ENCODE measurements at places on chromosomes 1 and 21.

GRCh38 chr1:9253453-9254105, 19.0 kb downstream of the H6PD start:
- DNase-seq: no peak

- no peak for DNase-seq
Measured at GRCh38 chr1:184483101-184483683, 96.4 kb downstream of the C1orf21 start.

DNA sequence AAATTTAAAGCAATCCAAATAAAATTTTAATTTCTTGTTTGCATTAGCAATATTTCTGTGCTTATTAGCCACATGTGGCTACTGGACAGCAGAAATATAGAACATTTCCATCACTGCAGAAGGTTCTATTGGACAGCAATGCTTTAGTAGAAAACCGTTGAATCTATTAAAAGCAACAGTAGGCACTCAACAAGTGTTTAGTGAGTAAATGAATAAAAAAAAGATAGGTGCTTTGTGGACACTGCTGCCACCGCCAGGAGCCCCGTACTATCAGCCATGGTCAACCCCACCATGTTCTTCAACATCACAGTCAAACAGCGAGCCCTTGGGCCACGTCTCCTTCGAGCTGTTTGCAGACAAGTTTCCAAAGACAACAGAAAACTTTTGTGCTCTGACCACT, 74.5 kb upstream of the MUTYH start:
- DNase-seq: no peak

DNA sequence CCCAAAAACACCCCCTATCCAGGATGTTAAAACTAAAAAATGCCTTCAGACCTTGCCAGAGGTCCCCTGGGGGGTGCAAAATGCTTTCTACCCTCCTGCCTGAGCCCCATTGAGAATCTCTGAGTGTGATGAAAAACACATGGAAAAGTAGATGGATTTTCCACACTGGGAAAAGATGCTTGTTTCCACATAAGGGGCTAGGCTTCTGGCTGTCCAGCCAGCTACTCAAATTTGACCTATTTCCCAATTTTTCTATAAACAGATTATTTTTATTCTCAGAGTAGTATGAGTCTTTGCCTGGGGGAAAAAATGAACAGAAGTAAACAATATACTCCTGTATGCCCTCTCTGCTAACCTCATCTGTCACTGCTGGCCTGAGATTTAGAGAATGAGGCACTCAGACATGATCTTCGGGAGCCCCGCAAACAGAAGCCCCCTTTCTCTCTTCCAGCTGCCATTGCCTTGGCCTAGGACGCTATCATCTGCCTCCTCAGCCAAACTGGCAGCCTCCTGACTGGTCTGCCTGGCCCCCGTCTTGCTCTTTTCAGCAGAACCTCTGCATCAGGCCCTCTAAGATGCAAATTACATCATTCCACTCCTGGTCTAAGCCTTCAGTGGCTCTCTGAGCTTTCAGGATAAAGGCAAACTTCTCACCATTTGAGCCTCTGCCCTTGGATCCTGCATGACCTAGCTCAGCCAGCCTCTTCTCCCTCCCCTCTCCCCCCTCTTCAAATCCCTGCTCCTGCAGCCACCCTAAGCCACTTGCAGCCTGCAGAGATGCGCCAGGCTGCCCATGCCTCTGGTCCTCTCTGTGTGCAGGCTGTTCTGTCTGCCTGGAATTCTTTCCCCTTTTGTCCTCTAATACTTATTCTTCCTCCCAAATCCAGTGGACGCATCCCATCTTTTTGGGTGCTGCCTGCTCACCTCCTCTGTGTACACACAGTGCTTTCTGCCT, 39.7 kb upstream of the TMEM125 start:
- DNase-seq: no peak

GRCh38 chr1:170518965-170519364, 13.0 kb upstream of the GORAB start:
- DNase-seq: no peak

- no peak for DNase-seq
Measured at GRCh38 chr1:163170975-163171676, 31.6 kb downstream of the RGS5 start.

DNA sequence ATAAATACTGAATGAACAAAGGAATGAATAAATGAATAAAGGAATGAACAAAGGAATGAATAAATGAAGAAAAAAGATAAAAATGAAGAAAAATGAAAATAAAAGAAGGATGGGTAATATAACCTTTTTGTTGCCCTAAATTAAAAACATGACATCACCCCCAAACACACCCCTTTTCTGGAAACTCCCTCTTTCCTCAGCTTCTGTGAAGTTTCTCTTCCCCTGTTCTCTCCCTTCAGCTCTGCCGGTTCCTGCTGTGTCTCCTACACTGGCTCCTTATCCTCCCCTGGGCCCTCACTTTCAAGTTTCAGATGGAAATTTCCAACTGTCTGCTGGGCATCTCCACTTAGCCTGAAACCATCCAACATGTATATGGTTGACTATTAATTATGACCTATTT, 37.9 kb downstream of the RAB3B start:
- peak; percentile 36 for DNase-seq

GRCh38 chr1:156766298-156767100, 836 bp upstream of the PRCC start:
- DNase-seq: no peak

DNA sequence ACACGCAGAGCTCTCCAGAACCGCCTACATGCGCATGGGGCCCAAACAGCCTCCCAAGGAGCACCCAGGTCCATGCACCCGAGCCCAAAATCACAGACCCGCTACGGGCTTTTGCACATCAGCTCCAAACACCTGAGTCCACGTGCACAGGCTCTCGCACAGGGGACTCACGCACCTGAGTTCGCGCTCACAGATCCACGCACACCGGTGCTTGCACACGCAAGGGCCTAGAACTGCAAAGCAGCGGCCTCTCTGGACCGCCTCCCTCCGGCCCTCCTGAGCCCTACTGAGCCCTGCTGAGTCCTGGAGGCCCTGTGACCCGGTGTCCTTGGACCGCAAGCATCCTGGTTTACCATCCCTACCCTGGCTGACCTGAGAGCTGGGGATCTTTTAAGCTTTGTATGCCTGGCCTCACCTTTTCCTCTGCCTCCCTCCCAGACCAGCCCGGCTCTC, 8.3 kb downstream of the OLIG2 start:
- no peak for DNase-seq

DNA sequence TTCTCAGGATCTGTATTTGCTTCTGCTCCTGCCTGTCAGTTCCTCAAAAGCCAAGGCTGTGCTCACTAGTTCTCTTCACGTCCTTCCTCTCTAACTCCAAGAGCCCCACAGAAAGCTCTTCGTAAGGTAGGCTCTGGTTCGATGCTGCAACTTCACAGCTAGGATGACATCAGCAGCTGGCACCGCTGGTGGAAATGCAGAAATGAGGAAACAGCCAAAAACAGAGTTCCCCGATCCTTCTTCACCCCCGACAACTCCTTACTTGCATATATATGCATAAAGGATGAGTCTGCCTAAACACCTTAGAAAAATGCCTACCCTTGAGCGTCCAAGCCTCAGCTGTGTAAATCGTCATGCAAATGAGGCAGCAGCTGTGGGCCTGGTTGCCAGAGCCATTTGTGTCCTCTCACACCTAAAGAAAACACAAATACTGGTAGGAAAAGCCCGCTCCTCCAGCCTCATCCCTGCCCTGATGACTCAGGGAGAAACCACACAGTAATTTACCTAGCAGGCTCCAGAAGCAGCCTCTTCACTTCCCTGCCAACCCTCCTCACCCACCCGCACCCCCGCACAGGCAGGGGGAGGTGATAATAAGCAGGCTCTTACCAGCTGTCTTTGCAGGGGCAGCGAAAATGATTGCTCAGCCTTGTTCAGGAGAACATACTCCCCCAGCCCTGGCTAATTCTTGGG, 28.2 kb downstream of the BATF3 start:
- no peak for DNase-seq

DNA sequence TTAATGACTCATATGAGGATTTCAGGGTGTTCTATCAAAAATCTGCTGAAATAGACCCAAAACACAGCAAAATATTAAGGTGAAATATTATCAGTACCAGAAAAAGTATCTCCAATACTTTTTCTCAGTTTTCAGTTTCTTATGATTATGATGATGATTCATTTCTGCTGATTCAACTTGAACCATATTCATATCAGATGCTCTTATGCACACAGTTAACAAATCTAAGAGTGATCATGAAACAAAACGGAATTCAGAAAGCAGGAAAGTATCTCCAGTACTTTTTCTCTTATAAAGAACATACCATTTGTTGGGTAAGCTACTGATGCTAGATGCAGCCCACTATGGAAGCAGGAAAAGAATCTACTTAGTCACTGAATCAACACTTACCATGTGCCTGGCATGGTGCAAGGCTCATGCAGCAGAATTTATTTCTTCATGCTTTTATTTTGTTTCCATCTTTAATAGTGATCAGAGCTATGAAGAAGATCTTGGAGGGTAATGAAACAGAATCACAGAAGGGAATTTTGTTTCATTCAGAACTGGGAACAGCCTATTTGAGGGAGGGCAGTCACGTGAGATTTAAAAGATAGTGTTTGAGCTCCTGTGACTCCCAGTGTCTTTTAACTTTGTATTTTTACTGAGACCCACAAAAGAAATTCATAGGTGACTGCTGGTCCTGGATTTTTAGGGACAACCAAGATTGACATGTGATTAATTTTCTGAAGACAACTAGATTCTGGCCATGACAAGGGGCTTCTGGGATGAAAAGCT, 480.6 kb downstream of the SETD4 start:
- DNase-seq: no peak

DNA sequence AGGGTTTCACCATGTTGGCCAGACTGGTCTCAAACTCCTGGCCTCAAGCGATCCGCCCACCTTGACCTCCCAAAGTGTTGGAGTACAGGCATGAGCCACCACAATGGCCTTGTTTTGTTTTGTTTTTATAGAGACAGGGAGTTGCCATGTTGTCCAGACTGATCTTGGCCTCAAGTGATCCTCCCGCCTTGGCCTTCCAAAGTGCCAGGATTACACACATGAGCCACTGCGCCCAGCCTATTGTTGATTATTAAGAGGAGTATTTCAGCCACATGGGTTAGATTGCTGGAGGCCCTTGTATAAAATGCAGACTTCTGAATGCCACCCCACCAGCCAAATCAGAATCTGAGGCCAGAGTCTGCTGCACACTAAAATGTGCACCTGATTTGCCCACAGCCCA, 57.2 kb upstream of the ANGPTL1 start:
- DNase-seq: no peak

- DNase-seq: no peak
Measured at GRCh38 chr1:205626216-205626615, 5.6 kb downstream of the ELK4 start.

- DNase-seq: no peak
Measured at GRCh38 chr21:46355161-46356004, 31.4 kb downstream of the PCNT start.

DNA sequence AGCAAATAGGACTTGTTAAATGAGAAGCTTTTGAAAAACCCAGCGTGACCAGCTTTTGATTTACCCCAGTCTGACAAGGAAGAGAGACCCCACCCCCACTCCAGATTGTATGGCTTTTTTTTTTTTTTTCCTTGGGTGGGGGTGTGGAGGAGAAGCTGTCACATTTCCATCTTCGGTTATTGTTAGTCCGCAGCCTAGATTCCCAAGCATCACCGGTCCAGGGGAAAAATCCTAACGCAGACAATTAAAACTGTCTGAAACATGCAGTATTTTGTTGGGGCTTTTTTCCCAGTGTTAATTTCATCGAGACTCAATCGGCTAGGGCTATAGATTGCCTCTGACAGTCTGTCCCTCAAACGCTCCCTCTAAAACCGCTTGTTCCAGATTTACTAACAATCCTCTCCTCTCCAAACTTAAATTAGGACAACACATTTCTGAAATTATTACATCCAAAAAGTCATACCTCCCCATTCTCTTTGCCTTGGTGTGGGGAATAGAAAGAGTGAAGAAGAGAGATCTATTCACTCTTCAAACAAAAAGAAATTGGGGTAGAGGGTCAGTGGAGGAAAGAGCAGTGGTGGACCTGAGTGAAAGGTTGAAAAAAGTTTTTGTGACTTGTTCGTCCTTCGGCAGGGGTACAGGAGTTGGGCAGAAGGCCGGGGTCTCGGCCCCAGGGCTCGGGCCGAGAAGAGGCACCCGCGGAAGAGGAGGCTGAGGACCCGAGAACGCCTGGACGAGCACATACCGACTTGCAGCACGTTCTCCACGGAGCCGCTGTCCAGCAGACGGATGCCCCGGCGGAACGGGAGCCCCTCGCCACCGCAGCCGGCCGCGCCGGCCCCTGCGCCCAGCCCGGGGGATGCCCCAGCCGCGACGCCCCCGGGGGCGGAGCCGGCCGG, 1.1 kb downstream of the ZSWIM5 start:
- no peak for DNase-seq

DNA sequence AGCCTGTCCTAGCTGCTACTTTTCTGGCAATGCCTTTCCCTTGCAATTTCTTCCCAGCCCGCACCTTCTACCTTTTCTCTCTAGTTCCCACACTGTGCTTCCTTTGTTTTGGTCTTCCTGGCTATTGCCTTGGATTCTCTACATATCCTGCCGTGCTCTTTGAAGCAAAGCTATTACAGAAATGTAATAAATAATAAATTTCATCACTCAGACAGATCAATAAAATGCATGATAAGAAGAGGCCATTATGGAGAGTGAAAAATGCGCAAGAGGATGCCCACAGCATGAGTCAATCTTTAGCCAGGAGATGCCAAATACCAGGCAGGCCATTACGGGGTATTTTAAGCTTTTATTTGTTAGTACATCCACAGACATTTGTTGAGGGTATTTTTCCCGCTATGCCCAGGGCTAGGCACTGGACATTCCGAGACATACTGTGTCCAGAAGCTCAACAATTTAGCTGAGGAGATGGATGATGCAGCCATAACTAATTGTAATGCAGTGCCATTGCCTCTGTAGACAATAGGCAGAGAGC, 163.6 kb downstream of the ST6GALNAC3 start:
- DNase-seq: no peak

DNA sequence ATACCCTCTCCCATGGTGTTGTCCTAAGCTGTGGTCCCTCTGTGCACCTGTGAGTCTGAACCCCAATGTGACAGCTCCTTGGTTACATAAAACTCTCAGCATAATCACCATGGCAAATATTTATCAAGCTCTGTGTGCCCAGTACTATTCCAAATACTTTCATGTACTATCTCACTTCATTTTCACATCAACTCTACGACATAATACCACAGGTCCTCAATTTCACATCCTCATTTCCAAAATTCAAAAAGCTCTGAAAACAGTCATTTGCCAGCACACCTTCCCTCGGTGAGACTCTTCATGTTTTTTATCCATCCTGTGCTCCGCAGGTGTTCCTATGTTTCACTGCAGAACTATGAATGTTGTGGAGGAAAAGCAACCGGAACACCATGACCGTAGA, 12.4 kb upstream of the CREG1 start:
- no peak for DNase-seq

DNA sequence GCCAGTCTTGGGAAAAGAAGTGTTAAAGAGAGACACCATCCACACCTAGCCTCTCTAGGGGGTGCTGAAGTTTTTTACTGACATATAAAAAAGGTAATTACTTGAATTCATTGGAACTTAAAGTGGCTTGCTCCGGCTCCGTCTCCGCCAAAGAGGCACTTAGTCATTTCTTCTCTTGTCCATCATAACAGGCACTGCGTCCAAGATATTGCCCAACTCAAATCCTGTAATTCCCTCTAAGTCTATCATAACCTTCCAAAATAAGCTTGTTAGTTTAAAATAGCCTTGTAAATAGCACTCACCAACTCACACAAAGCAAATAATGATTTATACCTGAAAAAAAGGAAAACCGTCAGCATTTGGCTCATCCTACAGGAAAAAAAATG, 160.5 kb downstream of the ZBTB18 start:
- no peak for DNase-seq

GRCh38 chr1:91124989-91125417, 103.2 kb upstream of the ZNF644 start:
- DNase-seq: no peak

All from GM10248 (cell line).